Coronary artery (tissue), 2 donors: ENCODE measurements at places on chromosomes 2 and 18.

- no peak for DNase-seq
Observed at GRCh38 chr2:241545523-241546473, 12.7 kb upstream of the BOK start.

GRCh38 chr2:19654310-19655090 lies 247.3 kb downstream of the TTC32 start:
- DNase-seq = peak; percentile 49

DNA sequence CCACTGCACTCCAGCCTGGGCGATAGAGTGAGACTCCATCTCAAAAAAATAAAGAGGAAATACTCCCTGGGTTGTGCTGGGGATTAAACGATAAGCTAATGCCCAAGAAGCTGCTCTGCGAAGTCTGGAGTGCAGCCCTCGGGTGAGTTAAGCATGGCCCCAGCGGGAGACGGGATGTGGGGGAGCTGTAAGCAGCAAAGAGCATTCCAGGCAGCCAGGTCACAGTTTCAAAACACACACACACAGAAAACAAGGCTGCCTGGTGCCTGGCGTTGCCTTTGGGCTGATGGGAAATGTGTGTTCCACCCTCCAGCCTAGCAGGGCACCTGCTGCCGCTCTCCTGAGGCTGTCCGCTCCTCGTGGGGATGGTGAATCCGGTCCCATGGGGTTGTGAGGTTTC lies 24.1 kb downstream of the ODC1 start:
- DNase-seq = no peak

- DNase-seq = no peak
Observed at GRCh38 chr18:23819001-23819400, 129.7 kb downstream of the LAMA3 start.

DNA sequence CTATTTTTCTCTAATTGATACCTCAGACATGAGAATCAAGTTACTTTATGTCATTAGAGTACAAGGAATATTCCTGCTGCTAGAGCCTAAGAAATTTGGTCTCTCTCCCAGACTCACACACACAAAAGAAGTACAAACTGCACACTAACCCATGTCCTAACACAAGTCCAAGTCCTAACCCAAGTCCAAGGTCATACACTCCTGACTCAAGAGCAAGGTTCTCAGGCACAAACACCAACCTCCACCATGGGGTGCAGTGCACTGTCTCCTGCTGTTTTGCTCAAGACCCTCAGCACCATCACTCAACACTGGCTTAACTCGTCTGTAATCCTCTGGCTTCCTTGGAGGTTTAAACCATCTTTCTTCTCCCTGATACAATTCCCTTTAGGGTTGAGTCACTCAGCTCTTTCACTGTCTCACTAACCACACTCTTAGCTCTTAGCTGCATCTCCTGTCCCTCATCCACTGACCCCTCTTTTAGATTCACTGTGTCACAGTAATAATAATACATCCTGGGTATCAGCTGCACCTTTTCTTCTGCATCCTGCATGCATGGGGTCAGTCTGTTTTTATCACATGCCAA lies 129.8 kb downstream of the BCL2L11 start:
- no peak for DNase-seq

DNA sequence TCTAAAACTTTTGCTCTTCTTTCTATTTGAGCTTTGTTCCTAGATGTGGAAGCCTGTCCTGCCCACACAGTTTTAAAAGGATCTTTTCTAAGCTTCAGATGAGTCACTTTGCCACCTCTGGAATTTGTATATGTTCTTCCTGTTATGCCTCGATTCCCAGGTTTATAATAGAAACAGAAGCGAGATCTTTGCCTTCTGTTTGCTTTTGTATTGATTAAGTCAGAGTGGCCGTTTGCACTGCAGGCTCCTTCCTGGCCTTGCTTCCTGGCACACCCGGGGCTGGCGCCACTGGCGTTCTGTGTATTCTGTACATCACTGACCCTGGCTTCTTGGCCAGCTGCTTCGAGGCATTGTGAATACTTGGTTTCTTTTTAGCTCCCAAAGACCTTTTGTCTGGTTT lies 91.8 kb downstream of the MTCL1 start:
- DNase-seq = no peak

DNA sequence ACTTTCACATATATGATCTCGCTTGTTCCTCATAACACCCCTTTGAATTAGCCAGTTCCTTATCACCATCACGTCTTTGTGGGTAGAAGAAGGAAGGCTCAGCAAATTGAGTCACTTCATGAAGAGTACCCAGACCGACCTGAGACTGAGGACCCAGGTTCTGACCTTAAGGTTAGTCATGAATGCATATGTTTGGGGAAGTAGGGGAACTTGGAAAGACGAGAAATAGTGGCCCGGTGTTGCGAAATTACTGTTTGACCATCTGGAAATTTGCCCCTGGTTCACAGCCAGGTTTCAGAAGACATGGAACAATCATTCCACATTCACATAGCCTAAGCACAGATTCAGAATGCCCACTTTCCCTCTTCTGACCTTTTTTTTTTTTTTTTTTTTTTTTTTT lies 59.8 kb downstream of the MEIS1 start:
- DNase-seq = no peak

DNA sequence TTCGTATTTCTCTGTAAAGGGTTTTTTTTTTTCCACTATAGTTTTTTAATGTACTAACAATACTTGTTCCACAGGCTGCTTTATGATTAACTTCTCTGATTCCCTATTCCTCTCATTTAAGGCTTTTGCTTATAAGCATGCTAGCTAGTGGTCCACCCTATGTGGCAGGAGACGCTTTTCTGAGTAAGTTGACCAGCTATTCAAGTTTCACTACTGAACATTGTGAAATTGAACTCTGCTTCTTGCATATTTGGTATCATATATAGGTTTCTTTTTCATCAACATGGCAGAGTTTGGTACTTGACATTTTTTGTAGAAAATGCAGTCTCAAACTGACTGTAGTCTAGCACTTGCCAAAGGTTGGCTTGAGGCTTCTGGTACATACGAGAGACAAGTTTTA lies 74.2 kb downstream of the OTX1 start:
- no peak for DNase-seq
